Gastrocnemius medialis (tissue), 4 donors: ENCODE measurements at places on chromosomes 4 and X. TPM values are rescaled to one million over a fixed set of nuclear protein-coding genes. Genes with fewer than 3 reads are reported as not detected.

Gene FGFR3
- 0.18 TPM for total RNA-seq

Gene DGKK
- total RNA-seq, result not detected

Gene NDNF
- 2.7 TPM for total RNA-seq

Gene UGT8
- 0.16 TPM for total RNA-seq

Gene CT45A2
- not detected for total RNA-seq

Gene SAP30
- 18.7 TPM for total RNA-seq

Gene DTHD1
- not detected for total RNA-seq

DNA sequence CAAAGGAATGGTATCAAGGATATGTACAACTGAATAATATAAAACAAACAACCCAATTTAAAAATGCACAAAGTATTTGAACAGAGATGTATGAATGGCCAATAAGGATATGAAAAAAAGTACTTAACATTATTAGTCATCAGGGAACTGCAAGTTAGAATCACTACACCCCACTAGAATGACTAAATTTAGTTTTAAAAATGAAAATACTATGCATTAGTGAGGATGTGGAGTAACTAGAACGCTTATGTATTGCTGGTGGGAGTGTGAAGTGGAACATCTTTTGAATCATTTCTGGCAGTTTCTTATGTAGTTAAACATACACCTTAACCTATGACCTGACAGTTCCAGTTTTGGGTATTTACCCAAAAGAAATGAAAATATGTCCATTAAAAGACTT, 13.0 kb upstream of the SLC16A2 start:
- H3K27me3 ChIP-seq, result no peaks in the 10 kb centered on the region
- H3K4me3 ChIP-seq, result no peak overlapping the region
- DNase-seq, result no peak
- no peak overlapping the region for H3K27ac ChIP-seq

GRCh38 chr4:102546635-102547034, 45.5 kb downstream of the NFKB1 start:
- no peaks in the 10 kb centered on the region for H3K27me3 ChIP-seq
- peaks cover 8% of the 10 kb centered on the region for H3K4me1 ChIP-seq
- no peak for DNase-seq

GRCh38 chrX:136697156-136697555, 49.2 kb downstream of the CD40LG start:
- H3K4me1 ChIP-seq, result no peaks in the 10 kb centered on the region
- H3K27ac ChIP-seq, result no peak overlapping the region
- no peaks in the 10 kb centered on the region for H3K36me3 ChIP-seq
- DNase-seq, result no peak
- H3K4me3 ChIP-seq, result no peak overlapping the region

DNA sequence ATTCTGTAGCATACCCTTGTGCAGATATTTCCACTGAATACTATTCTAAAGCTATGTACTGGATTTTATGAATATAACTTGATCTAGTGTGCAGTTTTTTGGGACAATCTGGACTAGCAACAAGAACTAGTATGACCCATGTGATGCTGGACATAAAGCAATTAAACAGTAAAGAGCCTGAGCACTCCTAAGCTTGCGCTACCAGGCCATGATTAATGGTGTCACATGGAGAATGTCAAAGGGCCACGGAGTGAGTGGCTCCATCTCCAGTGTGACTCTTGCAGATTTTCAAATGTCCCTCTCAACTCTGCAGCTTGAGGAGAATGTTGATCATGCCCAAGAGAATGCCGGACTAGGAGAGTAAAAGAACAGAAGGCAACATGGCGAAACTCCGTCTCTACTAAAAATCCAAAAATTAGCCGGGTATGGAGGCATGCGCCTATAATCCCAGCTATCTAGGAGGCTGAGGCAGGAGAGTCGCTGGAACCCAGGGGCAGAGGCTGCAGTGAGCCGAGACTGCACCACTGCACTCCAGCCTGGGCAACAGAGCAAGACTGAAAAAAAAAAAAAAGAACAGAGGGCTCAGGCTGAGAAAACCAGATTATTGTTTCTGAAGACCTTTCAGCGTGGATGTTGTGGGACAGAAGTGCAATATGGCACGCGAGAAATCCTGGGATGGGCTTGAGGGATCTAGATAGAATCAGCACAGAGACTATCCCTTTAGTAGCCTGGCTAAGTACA, 45.0 kb downstream of the TIGD2 start:
- H3K36me3 ChIP-seq, result no peaks in the 10 kb centered on the region
- no peaks in the 10 kb centered on the region for H3K4me1 ChIP-seq
- DNase-seq, result no peak
- no peaks in the 10 kb centered on the region for H3K27me3 ChIP-seq

- H3K27me3 ChIP-seq, result no peaks in the 10 kb centered on the region
- no peak for DNase-seq
- no peaks in the 10 kb centered on the region for H3K4me1 ChIP-seq
- H3K36me3 ChIP-seq, result no peaks in the 10 kb centered on the region
Measured at GRCh38 chr4:89755220-89755619, 81.7 kb downstream of the SNCA start.

DNA sequence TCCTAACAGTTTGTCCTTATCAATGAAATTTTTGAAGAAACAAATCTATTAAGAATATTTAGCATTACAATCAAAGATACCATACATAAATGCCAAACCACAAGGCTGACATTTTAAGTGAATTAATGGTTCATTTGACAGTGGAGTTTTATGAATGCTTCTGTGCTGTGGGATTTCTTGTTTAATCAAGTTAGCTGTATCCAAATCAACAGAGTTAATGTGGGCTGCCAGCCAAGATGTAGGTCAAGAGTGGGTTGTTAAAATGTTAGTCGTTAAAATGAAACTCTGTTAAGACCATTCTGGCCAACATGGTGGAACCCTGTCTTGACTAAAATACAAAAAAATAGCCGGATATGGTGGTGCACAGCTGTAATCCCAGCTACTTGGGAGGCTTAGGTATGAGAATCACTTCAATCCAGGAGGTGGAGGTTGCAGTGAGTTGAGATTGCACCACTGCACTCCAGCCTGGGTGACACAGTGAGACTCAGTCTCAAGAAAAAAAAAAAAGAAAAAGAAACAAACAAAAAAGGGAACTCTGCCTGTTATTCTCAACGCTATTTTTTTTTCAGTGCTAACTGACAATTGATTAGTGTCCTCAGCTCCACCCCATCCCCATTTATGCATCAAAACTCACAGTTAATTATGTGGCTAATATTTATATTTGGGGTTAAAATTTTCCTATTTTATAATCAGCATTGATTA, 20.2 kb downstream of the GPAT3 start:
- DNase-seq, result no peak
- peak overlapping the region; percentile 65 for H3K27ac ChIP-seq
- H3K4me1 ChIP-seq, result peaks cover 53% of the 10 kb centered on the region
- no peak overlapping the region for H3K4me3 ChIP-seq
- H3K36me3 ChIP-seq, result no peaks in the 10 kb centered on the region
- no peaks in the 10 kb centered on the region for H3K27me3 ChIP-seq

GRCh38 chr4:176044589-176044951, 21.1 kb upstream of the WDR17 start:
- H3K4me3 ChIP-seq, result no peak overlapping the region
- no peaks in the 10 kb centered on the region for H3K36me3 ChIP-seq
- H3K27ac ChIP-seq, result no peak overlapping the region
- DNase-seq, result no peak

GRCh38 chr4:8101213-8102075, 57.2 kb downstream of the ABLIM2 start:
- H3K27ac ChIP-seq, result peak overlapping the region; percentile 100
- no peaks in the 10 kb centered on the region for H3K36me3 ChIP-seq
- H3K4me3 ChIP-seq, result no peak overlapping the region
- DNase-seq, result peak; percentile 100
- peaks cover 69% of the 10 kb centered on the region for H3K4me1 ChIP-seq
- H3K27me3 ChIP-seq, result no peaks in the 10 kb centered on the region

DNA sequence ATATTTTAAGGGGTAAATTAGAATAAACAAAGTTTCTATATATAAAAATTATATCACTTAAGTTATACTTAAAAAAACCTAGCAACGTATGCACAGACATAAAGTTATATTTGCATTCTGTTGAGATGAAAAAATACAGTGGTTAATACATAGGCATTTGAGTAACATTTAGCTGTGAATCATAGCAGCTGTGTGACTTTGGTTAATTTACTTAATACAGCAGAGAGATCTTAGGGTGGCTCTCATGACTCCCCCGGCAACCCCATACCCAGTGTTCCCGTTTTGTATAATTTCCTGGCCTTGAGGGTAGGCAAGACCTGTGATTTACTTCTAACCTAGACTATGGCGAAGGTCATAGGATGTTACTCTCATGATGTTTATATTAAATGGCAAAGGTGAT, 504.8 kb downstream of the INPP4B start:
- H3K4me3 ChIP-seq, result no peak overlapping the region
- no peak overlapping the region for H3K27ac ChIP-seq
- H3K36me3 ChIP-seq, result no peaks in the 10 kb centered on the region
- H3K4me1 ChIP-seq, result no peaks in the 10 kb centered on the region
- H3K27me3 ChIP-seq, result no peaks in the 10 kb centered on the region

DNA sequence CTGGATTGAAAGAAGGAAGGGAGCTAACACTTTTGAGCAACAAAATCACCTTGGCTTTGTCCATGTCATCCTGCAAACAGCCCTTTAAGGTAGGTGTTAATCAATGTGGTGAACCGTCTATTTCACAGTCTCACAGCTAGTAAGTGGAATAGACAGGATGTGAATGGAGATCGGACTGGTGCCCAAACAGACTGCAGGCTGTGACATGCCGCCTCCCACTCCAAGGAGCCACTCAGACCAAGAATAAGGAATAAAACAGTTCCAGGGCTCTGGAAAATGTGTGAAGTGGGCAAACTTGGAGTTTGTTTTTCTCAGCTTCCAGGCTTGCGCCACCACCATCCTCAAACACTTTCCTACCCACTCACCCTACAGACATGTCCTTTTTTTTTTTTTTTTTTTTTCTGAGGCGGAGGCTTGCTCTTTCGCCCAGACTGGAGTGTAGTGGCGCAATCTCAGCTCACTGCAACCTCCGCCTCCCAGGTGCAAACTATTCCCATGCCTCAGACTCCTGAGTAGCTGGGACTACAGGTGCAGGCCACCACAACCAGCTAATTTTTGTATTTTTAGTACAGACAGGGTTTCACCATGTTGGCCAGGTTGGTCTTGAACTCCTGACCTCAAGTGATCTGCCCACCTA, 57.7 kb upstream of the SEC24B start:
- H3K4me3 ChIP-seq, result no peak overlapping the region
- no peak for DNase-seq
- no peaks in the 10 kb centered on the region for H3K27me3 ChIP-seq

DNA sequence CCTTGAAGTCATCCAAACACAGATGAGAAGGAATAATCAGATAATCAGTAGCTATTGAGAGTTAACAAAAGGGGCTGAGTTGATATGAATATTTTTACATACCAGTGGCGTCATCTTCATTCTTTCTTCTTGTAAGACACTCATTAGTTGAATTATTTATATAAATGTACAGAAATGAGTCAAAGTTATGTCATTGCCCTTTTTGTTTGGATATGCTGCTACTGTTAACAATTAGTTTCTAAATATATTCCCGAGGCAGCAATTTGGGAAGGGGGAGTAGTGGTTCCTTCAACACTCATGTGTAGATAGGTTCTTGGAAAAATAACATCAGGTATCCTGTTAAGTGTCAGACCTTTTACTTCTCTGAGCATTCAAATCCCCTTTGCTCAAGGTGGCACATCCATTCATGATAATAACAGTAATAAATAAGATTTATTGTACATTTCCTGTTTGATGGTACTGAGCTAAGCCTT, 436.6 kb downstream of the SPRY1 start:
- H3K27me3 ChIP-seq, result no peaks in the 10 kb centered on the region
- H3K27ac ChIP-seq, result peak overlapping the region; percentile 92
- H3K4me1 ChIP-seq, result peaks cover 22% of the 10 kb centered on the region

DNA sequence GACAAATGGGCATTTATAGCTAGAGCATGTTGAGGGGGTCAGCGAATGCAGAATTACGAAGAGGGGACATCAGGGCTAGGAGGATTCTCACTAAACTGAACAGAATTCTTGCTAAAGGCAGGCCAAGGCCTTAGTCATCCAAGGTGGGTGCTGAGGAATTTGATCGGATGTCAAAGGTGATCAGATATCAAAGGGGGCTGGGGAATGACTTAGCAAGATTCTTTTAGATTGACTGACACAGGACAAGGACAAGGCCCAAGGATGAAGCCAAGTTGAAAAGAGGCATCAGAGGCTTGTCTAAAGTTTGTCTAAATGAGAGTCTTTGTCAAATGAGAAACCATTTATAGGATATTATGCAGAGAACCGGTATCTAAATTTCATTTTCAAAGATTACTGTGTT, 9.7 kb downstream of the TMEM184C start:
- no peaks in the 10 kb centered on the region for H3K27me3 ChIP-seq
- no peak overlapping the region for H3K4me3 ChIP-seq
- H3K36me3 ChIP-seq, result peaks cover 84% of the 10 kb centered on the region

GRCh38 chr4:88900432-88900831, 156.6 kb downstream of the FAM13A start:
- H3K27ac ChIP-seq, result no peak overlapping the region
- H3K27me3 ChIP-seq, result no peaks in the 10 kb centered on the region
- no peak overlapping the region for H3K4me3 ChIP-seq
- peaks cover 3% of the 10 kb centered on the region for H3K4me1 ChIP-seq
- no peaks in the 10 kb centered on the region for H3K36me3 ChIP-seq

DNA sequence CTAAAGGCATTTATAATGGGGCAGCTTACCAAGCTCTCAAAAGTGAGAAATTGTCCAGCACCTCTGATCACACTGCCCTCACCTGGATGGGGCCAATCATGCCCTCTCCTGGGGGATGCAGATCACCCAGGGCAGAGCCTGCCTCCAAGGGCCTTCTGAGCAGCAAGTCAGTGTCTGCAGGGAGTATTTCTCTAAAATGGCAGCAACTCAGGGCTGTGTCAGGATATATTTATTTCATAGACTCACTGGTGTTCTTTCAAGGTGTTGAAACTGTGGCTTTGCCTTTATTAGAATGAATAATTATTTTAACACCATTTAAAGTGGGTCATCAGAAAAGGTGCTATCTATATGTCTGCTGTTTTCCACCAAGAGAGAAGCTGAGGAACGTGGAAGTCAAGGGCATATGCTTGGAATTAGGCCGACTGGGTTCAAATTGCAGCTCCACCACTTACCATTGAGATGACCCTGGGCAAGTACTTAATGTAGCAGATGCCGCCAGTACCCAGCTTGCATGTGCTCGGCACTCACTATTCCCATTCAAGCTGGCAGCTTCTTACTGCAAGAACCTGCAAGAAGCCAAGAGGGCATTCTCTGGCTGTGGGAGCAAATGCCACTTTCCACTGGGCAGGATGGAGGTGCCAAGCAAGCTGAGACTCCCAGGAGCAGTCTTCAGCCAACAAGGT, 590.0 kb downstream of the BCOR start:
- H3K4me1 ChIP-seq, result no peaks in the 10 kb centered on the region
- H3K27me3 ChIP-seq, result no peaks in the 10 kb centered on the region
- peak; percentile 52 for DNase-seq
- no peak overlapping the region for H3K4me3 ChIP-seq
- H3K36me3 ChIP-seq, result no peaks in the 10 kb centered on the region

GRCh38 chrX:69100478-69100877, 64.8 kb downstream of the PJA1 start:
- DNase-seq, result no peak
- no peak overlapping the region for H3K27ac ChIP-seq
- no peaks in the 10 kb centered on the region for H3K36me3 ChIP-seq
- H3K27me3 ChIP-seq, result no peaks in the 10 kb centered on the region
- no peaks in the 10 kb centered on the region for H3K4me1 ChIP-seq
- no peak overlapping the region for H3K4me3 ChIP-seq

- no peak for DNase-seq
- H3K4me3 ChIP-seq, result no peak overlapping the region
Measured at GRCh38 chrX:9492901-9493300, 28.0 kb downstream of the TBL1X start.

- DNase-seq, result no peak
- H3K36me3 ChIP-seq, result no peaks in the 10 kb centered on the region
- no peak overlapping the region for H3K27ac ChIP-seq
- no peaks in the 10 kb centered on the region for H3K4me1 ChIP-seq
Measured at GRCh38 chr4:73868206-73869129, 725 bp upstream of the CXCL1 start.
